ENCODE measurements at places on chromosomes 7 and 10. TPM values are rescaled to one million over a fixed set of nuclear protein-coding genes. Genes with fewer than 3 reads are reported as not detected.

GRCh38 chr7:84092207-84092606 is 102.4 kb downstream of the SEMA3A start:
- DNase-seq: no peak

Gene TAC1
- total RNA-seq: 0.10 TPM

GRCh38 chr7:66776800-66777442 is 36.4 kb downstream of the RABGEF1 start:
- DNase-seq: no peak

Gene ZNRF2
- total RNA-seq: 18.9 TPM

Gene SYT15B
- 0.52 TPM for total RNA-seq

Gene VSIR
- total RNA-seq: 10.6 TPM

Gene TFR2
- 1.0 TPM for total RNA-seq
